Fibroblast of lung (primary cell): ENCODE measurements at places on chromosomes 7 and 10.

DNA sequence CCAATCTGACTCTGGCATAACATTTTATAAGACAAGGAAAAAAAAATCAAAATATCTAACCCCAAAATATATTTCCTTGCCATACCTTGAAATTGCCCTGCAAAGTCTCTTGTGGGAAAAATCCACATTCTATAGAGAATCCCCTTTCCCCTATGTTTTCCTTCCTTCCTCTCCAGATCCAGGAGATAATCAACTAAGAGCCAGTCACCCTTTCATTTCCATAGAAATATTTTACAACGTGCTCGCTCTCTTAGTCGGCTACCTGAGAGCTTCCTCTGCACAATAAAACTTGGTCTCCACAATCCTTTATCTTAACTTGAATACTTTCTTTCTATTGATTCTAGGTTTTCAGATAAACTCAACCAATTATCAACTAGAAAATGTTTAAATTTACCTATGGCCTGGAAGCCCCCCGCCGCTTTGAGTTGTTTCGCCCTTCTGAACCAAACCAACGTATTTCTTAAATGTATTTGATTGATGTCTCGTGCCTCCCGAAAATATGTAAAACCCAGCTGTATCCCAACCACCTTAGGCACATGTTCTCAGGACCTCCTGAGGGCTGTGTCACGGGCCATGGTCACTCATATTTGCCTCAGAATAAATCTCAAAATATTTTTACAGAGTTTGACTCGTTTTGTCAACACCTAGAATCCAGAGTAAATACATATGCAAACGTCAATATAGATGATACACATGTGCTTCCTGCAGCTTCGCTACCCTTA, 869 bp downstream of the PSAP start:
- peak overlapping the region; percentile 99 for H3K4me3 ChIP-seq
- no peak for DNase-seq
- no peaks in the 10 kb centered on the region for H3K27me3 ChIP-seq
- peaks cover 11% of the 10 kb centered on the region for H3K4me1 ChIP-seq
- H3K27ac ChIP-seq: peak overlapping the region; percentile 92
- H3K36me3 ChIP-seq: no peaks in the 10 kb centered on the region

DNA sequence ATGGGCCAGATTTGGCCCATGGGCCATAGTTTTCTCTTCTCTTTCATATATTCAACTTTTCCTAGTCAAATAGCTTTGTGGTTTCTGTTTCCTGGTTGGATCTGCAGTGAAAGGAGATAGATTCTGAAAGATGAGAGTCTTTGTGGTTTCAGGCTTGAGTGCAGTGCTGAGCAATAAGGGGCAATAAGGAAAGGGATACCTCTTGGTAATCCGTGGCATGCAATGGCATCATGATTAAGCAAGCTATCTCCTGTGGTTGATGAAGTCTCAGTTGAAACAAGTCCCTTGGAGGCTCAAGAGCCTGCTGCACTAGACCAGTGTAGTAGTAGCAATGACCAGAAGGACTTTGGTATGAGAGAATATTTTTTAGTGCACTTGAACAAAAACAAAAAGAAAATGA, 187.7 kb upstream of the CNTNAP2 start:
- H3K27me3 ChIP-seq: no peaks in the 10 kb centered on the region
- H3K27ac ChIP-seq: no peak overlapping the region
- H3K4me3 ChIP-seq: no peak overlapping the region
- no peak for DNase-seq
- H3K36me3 ChIP-seq: no peaks in the 10 kb centered on the region

DNA sequence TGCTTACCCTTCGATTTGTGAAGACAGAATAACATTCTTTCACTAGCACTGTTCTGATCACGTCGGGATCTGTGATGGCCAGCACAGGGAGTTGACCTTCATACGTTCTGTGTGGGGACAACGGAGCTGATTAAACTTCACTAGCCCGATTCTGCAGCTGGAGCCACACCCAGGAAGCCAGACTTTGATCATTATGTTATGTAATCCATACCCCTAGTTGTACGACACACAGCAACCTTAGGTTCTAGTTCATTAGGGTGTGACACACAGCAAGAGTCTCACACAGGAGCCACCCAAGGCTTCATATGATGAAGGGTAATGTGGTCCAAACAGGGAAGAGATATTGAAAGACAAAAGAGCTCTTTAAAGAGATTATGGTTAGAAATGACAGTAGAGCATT, 7.2 kb downstream of the CYP3A5 start:
- DNase-seq: no peak
- H3K36me3 ChIP-seq: no peaks in the 10 kb centered on the region
- no peak overlapping the region for H3K27ac ChIP-seq
- H3K27me3 ChIP-seq: no peaks in the 10 kb centered on the region
- H3K4me1 ChIP-seq: no peaks in the 10 kb centered on the region

- H3K4me1 ChIP-seq: no peaks in the 10 kb centered on the region
- H3K27ac ChIP-seq: no peak overlapping the region
- no peaks in the 10 kb centered on the region for H3K27me3 ChIP-seq
These were observed 37.0 kb downstream of the DPYSL4 start for GRCh38 chr10:132223611-132224342.

GRCh38 chr10:11698691-11699549, 43.3 kb upstream of the ECHDC3 start:
- H3K4me3 ChIP-seq: no peak overlapping the region
- no peak for DNase-seq
- no peaks in the 10 kb centered on the region for H3K4me1 ChIP-seq
- peaks cover 5% of the 10 kb centered on the region for H3K27me3 ChIP-seq

GRCh38 chr10:62239994-62240393, 28.6 kb downstream of the RTKN2 start:
- H3K27me3 ChIP-seq: no peaks in the 10 kb centered on the region
- H3K4me3 ChIP-seq: no peak overlapping the region
- H3K4me1 ChIP-seq: peaks cover 9% of the 10 kb centered on the region
- no peaks in the 10 kb centered on the region for H3K36me3 ChIP-seq
- DNase-seq: no peak
- no peak overlapping the region for H3K27ac ChIP-seq
